ENCODE measurements at places on chromosomes 3 and 15.

DNA sequence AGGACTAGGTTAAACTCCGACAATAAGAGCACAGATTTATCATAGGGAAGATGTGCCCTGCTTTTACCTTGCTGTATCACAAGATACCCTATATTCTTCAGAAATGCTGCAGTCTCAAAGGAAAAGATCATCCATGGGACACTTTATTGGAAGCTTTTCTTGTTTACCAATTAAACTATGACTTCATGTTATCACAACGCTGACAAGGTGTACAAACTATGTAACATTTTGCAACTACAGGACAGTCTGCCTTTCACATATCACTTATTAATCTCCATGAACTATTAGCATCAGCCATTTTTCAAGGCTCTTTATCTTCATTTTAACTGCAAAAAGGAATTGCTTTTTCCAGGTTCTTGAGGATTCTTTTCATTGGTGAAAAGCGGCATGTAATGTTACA, 34.0 kb downstream of the CBLB start:
- no peak for DNase-seq

- peak; percentile 97 for DNase-seq
These were observed 2.6 kb upstream of the PLOD2 start for GRCh38 chr3:146163584-146163983.

DNA sequence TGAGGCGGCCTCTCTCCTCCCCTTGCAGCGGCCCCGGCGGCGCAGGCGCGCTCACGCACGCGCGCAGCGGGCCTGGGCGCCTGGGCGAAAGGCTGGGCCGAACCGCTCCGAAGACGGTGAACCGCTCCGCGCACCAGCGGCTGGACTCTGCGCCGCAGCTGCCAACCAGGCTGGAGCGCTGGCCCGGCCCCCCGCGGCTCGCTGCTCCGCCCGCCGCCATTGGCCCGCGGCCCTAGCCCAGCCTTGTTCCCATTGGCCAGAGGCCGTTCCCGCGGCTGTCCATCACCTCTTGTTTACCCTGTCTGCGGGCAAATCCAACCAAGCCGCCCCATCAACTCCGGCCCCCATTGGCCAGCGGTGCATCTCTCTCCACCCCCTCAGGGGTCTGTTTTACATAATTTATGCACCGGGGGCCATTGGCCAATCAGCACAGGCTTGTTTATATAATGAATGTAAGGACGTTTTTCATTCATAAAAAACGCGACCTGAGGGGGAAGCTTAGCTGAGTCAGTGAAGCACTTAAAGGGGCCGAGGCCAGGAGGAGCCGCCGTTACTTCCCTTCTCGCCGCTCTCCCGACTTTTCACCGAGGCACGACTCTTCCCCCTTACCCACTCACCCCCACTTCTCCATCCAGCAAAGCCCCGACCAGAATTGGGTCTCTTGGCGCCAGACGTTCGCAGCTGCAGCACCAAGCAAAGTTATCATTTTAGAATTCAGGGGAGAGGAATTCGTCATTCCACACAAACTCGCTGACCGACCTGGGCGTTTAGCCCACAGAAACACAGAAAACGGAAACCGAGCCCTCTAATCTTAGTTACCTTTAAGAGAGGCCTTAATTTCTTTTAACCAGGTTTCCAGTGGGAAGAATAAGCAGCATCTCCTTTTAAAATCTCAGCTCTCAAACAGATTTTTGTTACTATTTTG, at the start of gene ETV5:
Gene ETV5, minus strand, starts transcription at position 149 of the 925 bp plus-strand sequence. CDS start 3,221 bp downstream, outside the sequence.
- DNase-seq: peak; percentile 100

GRCh38 chr15:34713635-34714034, 41.2 kb downstream of the GJD2 start:
- DNase-seq: no peak

- no peak for DNase-seq
These were observed 10.4 kb upstream of the BRPF1 start for GRCh38 chr3:9721015-9721699.

DNA sequence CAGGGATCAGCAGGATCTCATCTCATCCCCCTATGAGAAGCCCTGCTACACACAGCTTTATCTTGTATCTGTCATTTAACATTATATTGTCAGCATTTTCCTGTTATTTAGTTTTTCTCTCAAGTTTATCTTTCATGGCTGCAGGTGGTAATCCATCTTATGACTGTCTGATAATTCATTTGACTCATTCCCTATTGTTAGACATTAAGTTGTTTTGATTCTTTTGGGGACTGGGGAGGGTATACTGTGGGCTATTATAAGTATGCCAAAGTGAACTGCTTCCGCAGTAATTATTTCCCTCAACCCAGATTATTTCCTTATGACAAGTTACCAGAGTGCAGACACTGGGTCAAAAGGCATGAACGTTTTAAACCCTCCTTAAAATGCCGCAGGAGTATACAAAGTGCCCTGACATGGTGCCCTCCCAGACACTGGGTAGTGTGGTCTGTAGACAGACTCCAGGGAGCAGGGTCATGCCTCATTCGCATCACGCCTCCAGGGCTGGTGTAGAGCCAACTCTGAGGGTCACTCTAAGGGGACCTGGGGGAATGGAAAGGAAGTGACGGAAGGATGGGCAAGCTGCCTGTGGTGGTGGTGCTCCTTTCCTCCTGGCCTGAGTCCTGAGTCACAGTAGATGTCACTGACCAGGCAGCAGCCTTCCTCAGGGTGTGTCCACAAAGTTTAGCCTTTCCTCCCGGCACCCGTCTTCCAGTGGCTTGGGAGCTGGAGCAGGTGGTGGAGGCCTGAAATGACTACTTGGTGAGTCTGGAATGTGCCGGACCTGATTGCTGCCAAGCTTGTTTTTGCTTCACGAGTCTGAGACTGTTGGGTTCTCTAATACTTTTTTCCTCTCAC, 11.6 kb downstream of the GPR160 start:
- no peak for DNase-seq

- DNase-seq: peak; percentile 40
These were observed 533 bp downstream of the RYK start for GRCh38 chr3:134249935-134250716.

GRCh38 chr15:56693761-56694160, 39.5 kb downstream of the ZNF280D start:
- peak; percentile 55 for DNase-seq

GRCh38 chr3:38067508-38068233, 28.7 kb downstream of the DLEC1 start:
- DNase-seq: peak; percentile 16

- DNase-seq: no peak
These were observed 103.4 kb downstream of the SNRPN start for GRCh38 chr15:25058080-25058785.

GRCh38 chr3:156685752-156686151, 11.4 kb downstream of the TIPARP start:
- DNase-seq: no peak

GRCh38 chr3:170233530-170233929, 11.3 kb downstream of the PRKCI start:
- peak; percentile 83 for DNase-seq

DNA sequence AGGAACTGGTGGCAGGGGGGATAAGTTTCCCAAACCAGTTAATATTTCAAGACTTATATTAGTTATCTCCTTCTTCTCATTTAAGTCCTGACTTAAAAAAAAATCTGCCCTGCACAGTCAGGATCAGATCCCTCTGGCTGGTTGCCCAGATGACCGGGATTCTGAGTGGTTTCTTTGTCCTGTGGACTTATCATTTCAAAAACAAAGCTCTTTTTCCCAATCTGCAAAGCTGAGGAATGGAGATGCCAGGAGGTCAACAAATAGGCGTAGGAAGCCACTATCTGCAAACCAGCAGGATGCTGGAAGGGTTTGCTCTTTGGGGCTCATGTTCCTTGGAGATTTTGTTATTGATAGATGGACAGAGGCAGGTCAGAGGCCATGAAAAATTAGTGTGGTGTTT, 5.8 kb downstream of the C3orf20 start:
- DNase-seq: no peak

DNA sequence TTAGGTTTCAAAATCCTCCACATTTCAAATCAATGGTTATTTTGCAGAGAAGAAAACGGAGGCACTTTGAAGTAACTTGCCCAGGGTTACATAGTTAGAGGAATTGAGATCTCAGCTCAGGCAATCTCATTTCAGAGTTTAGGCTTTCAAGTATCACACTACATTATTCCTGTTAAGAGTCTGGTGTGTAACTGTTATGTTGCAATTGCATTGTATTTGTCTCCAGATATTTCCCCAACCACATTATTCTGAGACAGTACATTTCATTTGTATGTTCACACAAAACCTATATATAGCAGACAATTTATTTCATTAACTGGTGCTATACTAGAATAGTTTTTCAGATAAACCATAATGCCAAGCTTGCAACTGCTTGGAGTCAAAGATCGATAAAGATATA, 154.2 kb upstream of the TSPAN3 start:
- DNase-seq: peak; percentile 40

GRCh38 chr15:101563176-101563796, 73.8 kb upstream of the PCSK6 start:
- no peak for DNase-seq

GRCh38 chr3:108295421-108296175, 750 bp upstream of the HHLA2 start:
- no peak for DNase-seq

GRCh38 chr3:30768703-30769550, 125.5 kb downstream of the GADL1 start:
- DNase-seq: peak; percentile 54

DNA sequence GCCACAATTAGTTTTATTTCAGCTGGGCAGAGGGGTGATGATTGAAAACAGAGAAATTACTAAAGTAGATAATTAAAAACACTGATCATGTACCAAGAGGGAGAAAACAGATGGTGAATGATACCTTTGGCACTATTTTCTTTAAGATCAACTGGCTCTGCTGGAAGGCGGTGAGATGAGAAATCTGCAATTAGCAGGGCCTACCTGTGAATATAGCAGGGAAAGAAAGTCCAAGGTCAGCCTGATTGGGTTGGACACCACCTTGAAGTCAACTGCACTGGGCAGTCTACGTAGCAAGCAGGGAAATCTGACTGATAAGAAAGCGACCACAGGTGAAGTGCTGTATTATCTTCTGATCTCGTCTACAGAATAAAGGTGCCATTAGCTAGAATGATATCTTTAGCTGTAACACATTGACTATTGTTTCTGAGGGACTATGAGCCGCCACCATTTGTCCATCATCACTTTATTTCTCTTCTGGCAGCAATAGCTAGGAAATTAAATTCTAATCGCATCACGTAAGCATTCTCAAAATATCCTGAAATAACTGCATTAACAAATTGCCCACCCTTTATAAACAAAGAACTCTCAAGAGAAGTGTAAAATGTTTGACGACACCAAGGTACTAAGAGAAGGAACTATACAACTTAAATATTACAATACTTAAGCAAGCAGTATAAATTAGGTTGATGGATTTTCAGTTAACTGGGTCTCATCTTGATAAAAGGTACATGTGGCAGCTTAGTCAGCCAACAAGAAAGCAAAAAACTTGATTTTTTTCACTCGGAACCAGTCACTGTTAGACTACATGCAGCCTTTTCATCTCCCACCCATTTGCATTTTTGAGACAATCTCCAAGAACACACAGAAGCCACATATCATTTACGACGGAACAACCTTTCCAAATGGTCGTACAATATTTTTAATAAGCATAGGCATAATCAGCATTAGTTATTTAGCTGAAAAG, 1.3 kb downstream of the NEDD4 start:
- DNase-seq: no peak

- no peak for DNase-seq
These were observed 223.4 kb downstream of the NR2F2 start for GRCh38 chr15:96553931-96554330.

- peak; percentile 98 for DNase-seq
These were observed 64.8 kb downstream of the RFTN1 start for GRCh38 chr3:16448639-16449070.

GRCh38 chr3:47849699-47850563, 47.0 kb downstream of the DHX30 start:
- DNase-seq: peak; percentile 31

DNA sequence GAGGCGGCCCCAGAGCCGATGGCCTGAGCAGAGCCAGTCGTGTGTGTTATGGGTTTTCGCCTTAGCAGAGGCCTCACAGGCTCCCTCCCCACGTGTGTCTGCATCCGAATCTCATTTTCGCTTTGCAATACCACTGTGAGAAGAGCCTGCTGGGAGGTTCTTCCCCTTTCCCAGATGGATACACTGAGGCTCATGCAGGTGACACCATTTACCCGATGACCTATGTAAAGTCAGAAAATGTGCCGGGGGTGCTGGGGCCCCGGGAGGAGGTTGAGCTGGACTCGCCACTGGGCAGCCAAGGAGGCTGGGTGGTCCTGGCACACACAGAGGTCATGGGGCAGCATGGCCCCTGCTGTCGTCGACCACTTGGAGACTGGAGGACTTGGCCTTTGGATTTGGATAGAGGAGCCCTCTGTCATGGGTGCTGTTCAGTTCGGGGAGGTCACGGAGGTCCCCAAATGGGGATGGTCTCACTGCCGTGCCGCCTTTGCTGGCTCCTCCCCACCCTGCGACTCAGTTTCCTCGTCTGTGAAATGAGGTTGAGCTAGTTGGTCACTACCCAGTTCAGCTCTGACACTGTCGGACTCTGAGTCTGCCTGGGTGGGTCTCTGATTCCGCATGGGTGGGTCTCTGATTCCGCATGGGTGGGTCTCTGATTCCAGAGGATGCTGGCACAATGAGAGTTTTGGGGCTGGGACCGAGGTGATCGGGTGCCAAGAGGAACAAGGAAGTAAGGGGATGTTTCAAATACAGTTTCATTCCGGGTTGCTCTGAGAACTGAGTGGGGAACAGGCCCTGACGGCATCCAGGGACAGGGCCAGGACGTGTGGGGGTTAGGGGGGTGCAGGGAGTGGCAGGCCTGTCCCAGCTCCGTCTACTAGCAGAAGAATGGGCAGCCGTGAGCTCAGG, 23.2 kb upstream of the MUC4 start:
- DNase-seq: no peak

DNA sequence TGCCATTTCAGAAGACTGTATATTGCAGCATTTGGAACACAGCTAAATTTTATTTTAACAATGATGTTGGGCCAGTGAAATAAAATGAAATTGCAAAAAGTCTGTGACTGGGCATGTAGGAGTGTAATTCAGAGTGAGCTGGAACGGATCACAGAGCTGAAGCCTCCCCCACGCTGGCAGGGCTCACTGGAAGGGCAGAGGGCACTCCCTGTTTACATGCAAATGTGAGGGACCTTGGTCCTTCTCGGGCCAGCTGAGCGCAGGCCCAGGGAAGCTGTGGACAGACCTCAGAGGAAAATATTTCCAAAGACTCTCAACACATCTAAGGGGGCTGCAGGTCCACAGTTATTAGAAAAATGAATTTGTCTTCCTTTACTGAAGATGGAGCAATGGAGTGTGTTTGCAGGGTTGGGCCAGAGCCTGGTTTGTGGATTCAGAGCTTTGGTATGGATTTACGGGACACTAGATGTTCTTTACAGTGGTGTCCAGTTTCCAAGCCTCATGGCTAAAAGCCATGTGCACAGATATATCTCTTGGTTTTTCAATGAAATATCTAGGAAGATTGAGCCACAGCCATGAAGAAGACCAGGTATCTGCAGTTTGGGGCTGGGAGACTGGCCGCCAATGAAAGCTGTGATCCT, 32.0 kb downstream of the TRPM1 start:
- DNase-seq: peak; percentile 50

- no peak for DNase-seq
These were observed 144.2 kb downstream of the ANO10 start for GRCh38 chr3:43477600-43477999.

- peak; percentile 35 for DNase-seq
These were observed 153.9 kb downstream of the BBX start for GRCh38 chr3:107676469-107677309.

GRCh38 chr3:34155108-34155507, 356.7 kb downstream of the PDCD6IP start:
- no peak for DNase-seq
